ENCODE measurements at places on chromosomes 16 and 17.

DNA sequence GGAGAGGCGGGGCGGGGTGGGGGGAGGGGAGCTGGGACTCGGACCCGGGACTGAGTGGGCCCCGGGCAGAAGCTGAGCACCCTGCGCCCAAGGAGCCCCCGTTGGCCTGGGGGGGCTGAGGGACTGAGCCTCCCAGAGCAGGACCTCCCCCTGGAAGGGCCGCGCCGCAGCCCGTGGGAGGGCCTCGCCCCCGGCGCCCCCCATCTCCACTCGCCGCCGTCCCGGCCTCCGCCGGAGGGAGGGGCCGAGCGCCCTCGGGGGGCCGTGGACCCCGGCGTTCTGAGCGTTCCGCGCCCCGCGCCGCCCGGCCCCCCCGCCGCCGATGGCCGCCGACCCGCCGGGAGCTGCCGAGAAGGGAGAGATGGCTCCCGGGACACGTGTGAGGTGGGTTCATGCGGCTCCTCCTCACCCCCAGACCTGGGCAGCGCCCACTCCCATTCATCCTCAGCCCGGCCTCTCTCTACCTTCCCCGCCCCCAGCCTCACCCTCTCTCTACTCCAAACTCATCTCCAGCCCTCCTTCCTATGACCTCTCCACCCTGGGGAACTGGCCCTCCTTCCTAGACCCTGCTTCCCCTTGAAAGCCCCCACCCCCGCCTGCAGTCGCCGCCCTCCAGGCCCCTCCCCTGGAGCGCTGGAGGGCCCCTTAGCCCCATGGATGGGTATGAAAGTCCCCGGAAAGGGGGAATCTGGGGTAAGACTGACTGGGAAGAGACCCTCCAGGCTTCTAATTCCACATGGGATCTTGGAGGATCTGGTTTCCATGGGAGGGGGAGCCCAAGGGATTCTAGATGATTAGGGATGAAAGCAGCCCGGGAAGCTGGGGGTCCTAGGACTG, 922 bp downstream of the FBXL19 start:
- DNase-seq = peak; percentile 70

DNA sequence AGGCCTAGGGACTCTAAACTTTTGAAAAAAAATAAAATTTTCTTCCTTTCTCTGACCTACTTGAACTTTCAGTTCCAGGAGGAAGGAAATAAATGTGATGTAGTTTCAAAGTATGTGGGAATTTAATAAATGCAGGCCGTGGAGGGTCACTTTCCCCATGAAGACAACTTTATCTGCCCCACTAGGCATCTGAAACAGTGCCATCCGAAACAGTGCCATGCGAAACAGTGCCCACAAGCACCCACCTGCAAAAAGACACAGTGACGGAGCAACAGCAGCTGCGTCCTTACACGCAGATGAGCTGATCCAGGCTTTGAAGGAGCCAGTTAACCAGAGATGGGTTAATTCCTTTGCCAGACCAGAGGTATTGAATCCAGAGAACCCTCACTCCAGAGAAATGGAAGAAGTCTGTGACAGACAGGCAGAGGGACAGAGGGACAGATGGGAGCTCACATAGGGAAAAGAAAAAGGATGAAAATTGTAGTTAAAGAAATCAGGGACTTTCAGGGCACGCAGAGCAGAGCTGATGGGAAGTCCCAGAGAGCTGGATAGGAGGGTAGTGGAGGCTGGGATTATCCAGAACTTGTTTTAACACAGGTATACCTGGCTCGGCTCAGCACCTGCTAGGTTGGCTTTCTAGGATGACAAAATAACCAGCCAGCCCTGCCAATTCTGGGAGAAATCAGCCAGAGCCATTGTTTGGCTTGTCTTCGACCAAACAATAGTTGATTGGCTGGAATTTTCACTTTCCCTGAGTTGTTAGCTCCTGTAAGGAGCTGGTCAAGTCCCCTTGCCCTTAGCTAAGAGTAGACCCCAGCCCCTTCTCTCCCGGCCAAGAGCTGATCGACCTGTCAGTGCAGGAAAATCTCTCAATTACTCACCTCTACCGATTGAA, 17.1 kb upstream of the HOXB13 start:
- no peak for DNase-seq

DNA sequence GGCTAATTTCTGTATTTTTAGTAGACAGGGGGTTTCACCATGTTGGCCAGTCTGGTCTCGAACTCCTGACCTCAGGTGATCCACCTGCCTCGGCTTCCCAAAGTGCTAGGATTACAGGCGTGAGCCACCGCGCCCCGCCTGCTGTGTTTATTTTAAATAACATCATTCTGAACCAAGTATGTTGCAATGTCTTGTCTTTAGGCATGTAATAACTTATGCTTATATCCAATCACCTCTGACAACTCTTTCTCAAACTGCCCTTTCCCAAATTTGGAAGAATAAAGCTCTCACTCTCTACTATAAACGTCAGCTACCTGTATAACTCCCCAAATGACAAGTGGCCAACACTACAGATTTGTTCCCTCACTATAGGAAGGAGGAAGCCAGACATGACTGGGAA, 103.1 kb upstream of the FA2H start:
- DNase-seq = no peak

- DNase-seq = no peak
These were observed 15.7 kb downstream of the GNAO1 start for GRCh38 chr16:56206951-56207350.

DNA sequence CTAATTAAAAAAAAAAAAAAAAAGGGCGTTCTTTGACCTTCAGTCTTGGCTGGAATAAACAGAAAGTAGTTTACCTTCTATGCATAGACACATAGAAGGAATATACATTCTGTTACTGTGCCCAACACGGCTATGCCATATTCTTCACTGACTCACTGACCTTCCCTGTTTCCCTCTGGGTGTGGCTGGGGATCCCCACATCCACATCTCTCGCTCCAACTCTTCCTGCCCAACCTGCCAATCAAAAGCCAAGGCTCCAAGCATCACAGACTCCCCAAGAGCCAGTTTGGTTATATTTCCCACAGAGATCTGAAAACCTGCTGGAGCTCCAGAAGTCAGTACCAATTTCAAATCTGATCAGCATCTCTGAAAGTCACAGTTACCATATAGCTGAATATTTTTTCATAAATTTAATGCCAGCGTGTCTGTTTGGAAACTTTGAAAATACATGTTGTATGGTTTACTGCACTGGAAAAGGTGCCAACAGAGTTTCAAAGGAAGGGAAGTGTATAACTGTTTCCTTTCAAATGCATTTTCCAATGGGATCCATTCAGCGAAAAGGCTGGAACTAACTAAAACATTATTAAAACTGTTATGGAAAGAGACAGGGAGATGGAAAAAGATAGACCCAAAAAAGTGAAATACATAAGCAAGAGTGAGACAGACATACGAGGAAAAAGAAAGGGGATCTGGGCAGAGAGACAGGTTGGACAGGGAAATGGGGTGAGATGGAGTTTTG, 91.8 kb downstream of the SMG6 start:
- no peak for DNase-seq

- DNase-seq = no peak
These were observed 13.8 kb downstream of the ITGB3 start for GRCh38 chr17:47267354-47267828.

- peak; percentile 52 for DNase-seq
These were observed 1.7 kb downstream of the TMEM170A start for GRCh38 chr16:75462806-75463205.

GRCh38 chr16:80518436-80518835, 22.4 kb upstream of the DYNLRB2 start:
- no peak for DNase-seq

DNA sequence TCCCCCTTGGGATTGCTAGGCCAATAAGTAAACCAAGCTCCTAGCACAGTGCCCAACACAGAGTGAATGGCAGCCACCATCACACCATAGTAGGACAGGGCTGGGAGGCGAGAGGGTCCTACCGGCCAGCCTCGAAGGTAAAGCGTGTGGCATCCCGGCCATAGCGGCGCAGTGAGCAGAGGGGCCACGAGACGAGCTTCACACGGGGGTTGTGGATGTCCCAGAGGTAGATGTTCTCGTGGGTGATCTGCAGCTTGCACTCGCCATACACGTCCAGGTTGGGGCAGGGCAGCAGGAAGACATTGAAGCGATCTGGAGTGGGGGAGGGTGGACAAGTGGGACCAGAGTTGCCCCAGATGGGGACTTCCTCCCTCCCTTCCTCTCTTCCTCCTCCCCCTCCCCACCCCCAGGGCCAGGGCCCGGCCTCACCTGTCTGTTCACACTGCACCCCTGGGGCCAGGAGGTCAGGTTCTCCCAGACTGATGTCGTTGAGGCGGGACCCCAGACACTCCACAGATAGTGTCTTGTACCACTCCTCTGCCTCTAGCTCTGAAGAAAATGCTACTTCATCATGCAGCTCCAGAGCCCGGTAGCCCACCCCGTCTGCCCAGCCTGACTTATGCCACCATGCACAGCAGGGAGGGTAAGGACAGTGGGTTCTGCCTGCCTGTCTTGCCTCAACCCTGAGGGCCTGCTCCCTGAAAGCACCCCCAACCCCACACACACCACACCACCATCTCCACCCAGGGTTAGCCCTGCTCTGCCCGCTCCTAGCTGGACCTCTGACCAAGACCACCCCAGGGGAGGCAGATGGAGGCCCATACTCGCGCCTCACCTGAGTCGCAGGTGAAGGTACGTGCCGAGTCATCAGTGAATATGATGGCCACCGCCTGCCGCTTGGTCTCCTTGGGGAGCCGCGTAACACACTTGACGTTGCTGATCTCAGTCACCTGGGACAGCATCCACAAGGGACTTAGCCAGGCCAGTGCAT, 11.3 kb downstream of the DOK4 start:
- no peak for DNase-seq

GRCh38 chr16:67393111-67393787, at the start of gene TPPP3:
Gene TPPP3, minus strand, starts transcription at chr16:67393498. Its CDS starts 2,387 bp downstream, at chr16:67391111.
- peak; percentile 77 for DNase-seq

- no peak for DNase-seq
These were observed 27.8 kb downstream of the TMEM204 start for GRCh38 chr16:1561266-1561665.

- DNase-seq = no peak
These were observed 50.1 kb upstream of the TRAP1 start for GRCh38 chr16:3767333-3767986.

DNA sequence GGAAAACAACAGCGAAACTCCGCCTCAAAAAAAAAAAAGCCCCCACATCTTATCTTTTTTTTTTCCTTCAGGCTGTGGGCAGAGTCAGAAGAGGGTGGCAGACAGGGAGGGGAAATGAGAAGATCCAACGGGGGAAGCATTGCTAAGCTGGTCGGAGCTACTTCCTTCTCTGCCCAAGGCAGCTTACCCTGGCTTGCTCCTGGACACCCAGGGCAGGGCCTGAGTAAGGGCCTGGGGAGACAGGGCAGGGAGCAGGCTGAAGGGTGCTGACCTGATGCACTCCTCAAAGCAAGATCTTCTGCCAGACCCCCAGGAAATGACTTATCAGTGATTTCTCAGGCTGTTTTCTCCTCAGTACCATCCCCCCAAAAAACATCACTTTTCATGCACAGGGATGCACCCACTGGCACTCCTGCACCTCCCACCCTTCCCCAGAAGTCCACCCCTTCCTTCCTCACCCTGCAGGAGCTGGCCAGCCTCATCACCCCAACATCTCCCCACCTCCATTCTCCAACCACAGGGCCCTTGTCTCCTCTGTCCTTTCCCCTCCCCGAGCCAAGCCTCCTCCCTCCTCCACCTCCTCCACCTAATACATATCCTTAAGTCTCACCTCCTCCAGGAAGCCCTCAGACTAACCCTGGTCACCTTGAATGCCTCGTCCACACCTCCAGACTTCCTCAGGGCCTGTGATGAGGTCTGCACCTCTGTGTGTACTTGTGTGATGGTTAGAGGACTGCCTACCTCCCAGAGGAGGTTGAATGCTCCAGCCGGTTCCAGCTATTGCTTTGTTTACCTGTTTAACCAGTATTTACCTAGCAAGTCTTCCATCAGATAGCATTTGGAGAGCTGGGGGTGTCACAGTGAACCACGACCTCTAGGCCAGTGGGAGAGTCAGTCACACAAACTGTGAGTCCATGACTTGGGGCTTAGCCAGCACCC, 1.2 kb upstream of the HBA1 start:
- no peak for DNase-seq

GRCh38 chr17:55177159-55177854, 87.5 kb upstream of the HLF start:
- DNase-seq = no peak

All from GM20000 (cell line).